ENCODE measurements at places on chromosomes 1 and 21.

DNA sequence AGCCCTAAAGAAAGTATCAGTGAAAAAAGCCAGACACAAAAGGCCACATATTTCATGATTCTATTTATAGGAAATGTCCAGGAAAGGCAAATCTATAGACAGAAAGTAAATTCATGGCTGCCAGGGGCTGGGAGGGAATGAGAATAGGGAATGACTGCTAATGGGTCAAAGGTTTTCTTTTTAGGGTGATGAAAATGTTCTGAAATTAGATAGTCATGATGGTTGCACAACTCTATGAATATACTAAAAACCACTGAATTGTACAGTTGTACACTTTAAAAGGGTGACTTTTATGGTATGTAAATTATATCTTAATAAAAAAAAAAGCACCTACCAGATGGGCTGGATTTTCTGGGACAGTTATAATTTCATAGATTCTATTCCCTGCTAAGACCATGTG is 114.8 kb downstream of the CNIH3 start:
- DNase-seq, result no peak

- DNase-seq, result no peak
These were observed 69.2 kb downstream of the SH3GLB1 start for GRCh38 chr1:86773341-86774288.

DNA sequence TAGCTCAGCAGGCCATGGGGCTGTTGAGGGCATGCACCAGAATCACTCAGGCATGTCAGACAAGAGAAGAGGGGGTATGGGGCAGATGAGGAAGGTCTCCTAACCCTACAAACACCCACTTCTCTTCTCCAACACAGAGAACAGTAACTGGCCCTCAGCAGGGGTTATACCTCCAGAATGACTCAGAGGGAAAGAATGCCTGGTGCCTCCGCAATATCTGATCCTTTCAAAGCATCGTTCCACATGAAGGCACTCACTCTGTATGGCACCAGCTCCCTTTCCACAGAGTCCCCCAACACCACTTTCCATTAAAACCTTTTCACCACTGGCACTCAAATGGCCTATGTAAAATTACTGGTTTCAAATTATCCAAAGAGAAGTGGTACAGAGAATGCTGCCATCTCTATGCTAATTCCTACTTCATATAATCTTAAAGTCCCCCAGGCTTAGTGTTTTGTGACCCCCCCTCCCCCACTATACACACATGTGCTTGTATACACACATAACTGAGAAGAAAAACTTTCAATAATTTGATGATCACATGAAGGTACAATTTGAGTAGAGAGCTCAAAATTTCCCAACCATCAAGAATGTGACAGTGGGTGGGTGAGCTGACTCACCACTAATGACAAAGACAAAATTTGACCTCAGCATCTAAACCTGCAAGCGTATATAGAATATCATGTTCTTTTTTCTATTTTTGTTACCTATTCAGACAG is 91.5 kb downstream of the SIPA1L2 start:
- no peak for DNase-seq

- DNase-seq, result no peak
These were observed 5.4 kb upstream of the PRELP start for GRCh38 chr1:203470240-203470639.

- no peak for DNase-seq
These were observed 59.9 kb upstream of the ZSWIM5 start for GRCh38 chr1:45266151-45266801.

DNA sequence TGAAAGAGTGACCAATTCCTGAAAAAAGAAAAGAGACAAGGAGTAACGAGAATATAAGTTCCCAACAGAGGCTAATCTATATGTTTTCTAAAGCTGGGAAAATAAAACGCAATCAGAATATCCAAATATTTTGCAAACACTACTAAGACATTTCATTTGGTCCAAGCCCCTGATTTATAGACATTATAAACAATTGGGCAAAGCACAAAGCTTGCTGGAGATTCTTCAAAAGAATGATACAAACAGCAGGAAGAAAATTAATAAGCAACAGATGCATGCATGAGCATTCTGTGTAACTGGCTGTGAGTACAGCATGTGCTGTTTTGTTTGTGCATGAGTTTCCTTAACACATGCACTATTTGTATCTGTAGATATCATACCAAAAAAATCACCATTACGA is 552.9 kb downstream of the LTN1 start:
- no peak for DNase-seq

DNA sequence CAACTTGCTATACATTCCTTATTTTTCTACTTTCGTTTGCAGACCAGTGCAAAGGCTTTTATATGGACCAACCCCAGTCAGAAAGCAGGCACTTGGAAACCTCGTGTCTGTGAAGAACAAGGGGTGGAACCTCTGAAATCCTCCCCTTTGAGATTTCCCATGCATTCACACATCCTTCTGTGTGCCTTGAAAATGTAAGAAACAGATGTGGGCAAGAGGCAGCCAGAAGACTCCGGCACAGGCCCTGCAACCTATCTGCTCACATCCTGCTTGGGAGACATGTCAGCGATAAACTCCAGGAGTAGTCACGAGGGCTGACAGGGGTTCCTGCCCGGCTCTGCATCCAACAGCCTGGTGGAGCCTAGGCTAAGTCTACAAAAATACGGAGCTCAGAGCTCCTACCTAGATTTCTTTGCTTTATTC is 42.5 kb downstream of the ETS2 start:
- no peak for DNase-seq

DNA sequence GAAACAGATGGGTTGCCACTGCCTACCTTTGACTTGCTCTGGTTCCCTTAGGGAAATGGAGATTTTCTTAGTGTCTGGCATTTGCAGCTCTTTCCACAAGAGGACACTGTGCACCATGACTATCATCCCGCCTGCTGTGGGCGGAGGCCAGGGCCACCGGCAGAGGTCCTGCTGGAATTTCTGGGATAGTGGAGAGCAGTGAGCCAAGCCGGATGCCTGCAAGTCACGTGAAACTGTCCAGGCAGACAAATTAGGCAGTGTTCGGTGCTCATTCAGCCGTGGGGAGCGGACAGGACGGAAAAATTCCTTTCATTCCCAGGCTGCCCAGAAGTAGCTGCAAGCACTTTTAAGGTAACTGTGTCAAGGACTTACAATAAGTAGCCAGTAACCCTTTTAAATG is 43.4 kb downstream of the IGSF5 start:
- no peak for DNase-seq

DNA sequence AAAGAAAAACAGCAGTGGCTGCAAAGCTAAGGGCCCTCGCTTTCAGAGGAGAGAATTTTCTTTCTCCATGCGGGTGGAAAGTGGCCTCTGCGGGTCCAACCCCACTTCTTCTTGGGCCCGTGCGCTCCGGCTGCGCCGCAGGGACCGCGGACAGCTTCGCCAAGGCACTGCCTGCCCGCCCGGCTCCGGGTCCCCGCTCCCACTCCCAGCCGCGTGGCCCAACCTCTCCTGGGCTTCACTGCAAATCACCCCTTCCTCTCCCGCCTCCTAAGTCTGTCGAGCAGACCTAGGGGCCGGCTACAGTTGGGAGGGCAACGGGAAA is 1.0 kb upstream of the RUNX3 start:
- no peak for DNase-seq

- DNase-seq, result no peak
These were observed 350.2 kb downstream of the ZNF326 start for GRCh38 chr1:90344963-90345730.

- DNase-seq, result no peak
These were observed 6.4 kb upstream of the PLXNA2 start for GRCh38 chr1:208250613-208251012.

DNA sequence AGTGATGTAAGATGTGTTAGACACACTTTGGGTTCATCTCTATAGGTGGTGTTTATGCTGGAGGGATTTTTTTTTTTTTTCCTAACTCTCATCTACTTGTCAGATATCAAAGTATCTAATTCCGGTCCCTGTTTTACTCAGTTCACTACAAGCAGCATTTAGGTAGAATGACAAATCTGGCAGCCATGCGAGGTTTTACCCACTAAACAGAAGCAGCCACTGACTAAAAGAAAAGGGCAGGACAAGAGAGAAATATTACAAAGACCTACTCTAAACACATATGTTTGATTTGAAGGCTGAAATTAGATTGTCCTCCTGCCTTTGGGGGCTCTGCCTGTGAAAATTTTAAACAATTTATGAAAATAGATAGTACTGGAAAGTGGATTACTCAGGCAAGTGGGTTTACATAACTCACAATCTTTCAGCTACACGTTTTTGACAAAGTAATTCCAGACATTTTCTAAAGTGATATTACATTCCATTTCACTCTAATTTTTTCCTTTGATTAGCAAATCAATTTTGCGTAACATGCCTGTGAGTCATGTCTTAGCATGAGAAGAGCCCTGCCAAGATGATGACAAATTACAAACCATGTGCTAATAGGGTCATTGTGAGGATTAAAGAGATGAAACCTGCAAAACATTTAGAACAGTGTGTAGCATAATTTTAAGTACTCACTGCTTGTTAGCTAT is 172.6 kb downstream of the PLA2G4A start:
- no peak for DNase-seq

GRCh38 chr1:204361341-204361771 is 1.6 kb upstream of the PLEKHA6 start:
- no peak for DNase-seq

- no peak for DNase-seq
These were observed 407.8 kb downstream of the PTPRC start for GRCh38 chr1:199046618-199047017.

DNA sequence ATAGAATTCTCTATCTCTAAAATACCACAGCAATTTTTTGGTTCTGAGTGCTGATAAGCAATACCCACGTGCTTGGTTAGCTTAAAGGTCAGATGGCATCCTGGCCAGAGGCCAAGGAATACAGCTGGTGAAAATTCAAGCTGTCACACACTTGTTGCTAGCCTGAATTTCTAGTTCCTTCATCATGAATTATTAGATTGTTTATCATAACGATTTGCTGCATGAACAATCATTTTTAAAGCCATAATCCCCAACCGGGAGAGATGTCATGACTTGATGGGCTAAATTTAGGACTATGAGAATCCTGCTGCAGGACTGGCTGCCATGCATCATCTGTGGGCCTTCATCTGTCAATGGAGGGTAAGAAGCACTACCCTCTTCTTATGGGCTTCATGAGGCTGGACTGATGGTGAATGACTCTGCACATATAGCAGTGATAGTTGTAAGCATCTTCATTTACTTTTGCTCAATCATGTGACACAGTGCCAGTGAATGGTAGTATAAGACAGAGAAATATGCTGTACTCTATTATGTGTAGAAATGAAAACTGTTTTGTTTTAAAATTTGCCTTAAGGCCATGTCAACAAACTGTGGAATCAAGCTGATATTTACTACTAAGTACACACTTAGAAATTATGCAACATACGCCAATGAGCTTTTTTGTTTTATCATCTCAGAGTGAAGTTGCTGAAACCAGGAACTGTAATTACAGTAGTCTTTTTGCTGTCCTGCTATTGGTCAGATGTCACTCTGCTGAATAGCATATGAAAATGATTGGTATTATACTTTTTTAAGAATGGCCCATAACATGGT is 80.5 kb upstream of the RALGPS2 start:
- no peak for DNase-seq

DNA sequence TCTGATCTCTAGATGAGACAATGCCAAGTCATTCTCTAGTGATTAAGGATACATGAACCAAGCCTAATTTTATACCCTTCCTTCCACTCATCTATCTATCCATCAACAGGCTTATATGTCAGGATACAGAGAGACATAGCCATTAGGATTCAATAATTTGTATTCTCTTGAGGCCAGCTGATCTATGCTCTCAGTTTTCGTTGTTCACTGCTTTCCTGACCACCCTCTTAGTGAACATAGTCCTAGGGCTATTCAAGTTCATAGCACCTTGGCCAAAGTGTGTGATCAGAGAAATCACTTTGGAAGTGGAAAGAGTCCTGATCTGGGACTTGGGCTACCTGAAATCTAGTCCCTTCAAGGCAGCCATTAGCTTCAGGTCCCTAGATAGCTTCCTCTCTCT is 4.2 kb upstream of the KPRP start:
- no peak for DNase-seq

GRCh38 chr1:109296782-109297181 is 10.0 kb downstream of the MYBPHL start:
- DNase-seq, result no peak

DNA sequence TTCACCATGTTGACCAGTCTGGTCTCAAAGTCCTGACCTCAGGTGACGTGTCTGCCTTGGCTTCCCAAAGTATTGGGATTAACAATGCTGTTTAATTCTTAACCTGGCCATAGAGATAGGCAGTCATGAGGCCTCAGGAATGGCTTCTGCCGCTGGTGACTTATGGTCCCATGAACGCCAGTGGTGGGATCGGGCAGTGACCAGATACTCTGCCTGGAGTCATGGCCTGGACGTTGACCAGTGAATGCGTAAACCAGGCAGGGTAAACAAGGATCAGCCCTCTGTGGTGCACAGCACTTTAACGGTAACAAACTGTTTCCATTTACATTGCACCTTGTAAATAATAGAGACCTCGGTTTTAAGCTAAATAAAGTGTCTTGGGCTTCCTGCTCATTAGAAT is 23.0 kb downstream of the MTARC1 start:
- DNase-seq, result no peak

GRCh38 chr1:181661569-181661968 is 178.3 kb downstream of the CACNA1E start:
- no peak for DNase-seq

Measured in GM12864 (cell line).